ENCODE measurements at places on chromosomes 11 and 22. TPM values are rescaled to one million over a fixed set of nuclear protein-coding genes. Genes with fewer than 3 reads are reported as not detected.

The FGF19 gene
- not detected for total RNA-seq

GRCh38 chr11:96016978-96017502, 93.1 kb upstream of the MTMR2 start:
- no peak overlapping the region for H3K4me3 ChIP-seq
- no peaks in the 10 kb centered on the region for H3K36me3 ChIP-seq
- H3K27ac ChIP-seq = no peak overlapping the region
- H3K27me3 ChIP-seq = no peaks in the 10 kb centered on the region

GRCh38 chr11:35549787-35550186, 24.4 kb upstream of the PAMR1 start:
- no peaks in the 10 kb centered on the region for H3K27me3 ChIP-seq
- peak; percentile 89 for DNase-seq
- H3K27ac ChIP-seq = peak overlapping the region; percentile 44
- H3K4me3 ChIP-seq = no peak overlapping the region
- H3K36me3 ChIP-seq = no peaks in the 10 kb centered on the region
- peaks cover 31% of the 10 kb centered on the region for H3K4me1 ChIP-seq

The MS4A4E gene
- not detected for total RNA-seq

The LMO2 gene
- total RNA-seq = 0.23 TPM

The ASPHD2 gene
- total RNA-seq = 2.1 TPM

- H3K4me3 ChIP-seq = no peak overlapping the region
- no peak overlapping the region for H3K27ac ChIP-seq
- DNase-seq = no peak
These were observed 1.6 kb upstream of the BRSK2 start for GRCh38 chr11:1387961-1388762.

DNA sequence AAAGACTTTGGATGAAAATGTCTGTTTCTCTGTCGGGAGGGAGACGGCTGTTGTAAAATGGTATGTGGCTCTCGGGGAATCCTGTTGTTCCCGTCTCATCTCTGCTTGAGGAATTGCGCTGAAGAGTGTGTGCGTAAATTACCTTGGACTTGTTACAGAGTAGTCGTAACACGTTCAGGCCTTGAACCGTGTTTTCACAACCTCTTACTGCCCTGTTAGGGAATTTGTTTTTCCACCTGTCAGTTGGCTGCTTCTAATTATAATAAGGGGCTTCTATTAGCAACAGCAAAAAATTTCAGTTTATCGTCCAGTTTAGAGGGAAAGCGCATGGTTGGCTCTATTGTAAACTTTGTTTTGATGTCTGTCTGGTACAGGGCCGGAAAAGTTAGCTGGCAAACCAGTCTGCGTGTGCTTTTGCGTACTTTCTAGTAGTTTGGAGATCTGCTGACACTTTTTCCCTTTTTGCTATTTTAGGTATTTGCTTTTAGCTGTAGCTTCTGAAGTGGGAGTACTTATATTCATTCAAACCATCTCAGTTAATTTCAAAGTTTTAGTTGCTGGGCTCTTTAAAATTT, 1.5 kb downstream of the HIPK3 start:
- H3K27me3 ChIP-seq = no peaks in the 10 kb centered on the region
- H3K4me3 ChIP-seq = peak overlapping the region; percentile 84
- no peaks in the 10 kb centered on the region for H3K36me3 ChIP-seq
- peaks cover 18% of the 10 kb centered on the region for H3K4me1 ChIP-seq
- peak; percentile 38 for DNase-seq

The DENND6B gene
- 1.7 TPM for total RNA-seq

- peaks cover 34% of the 10 kb centered on the region for H3K27me3 ChIP-seq
- H3K36me3 ChIP-seq = no peaks in the 10 kb centered on the region
- no peak overlapping the region for H3K4me3 ChIP-seq
- H3K4me1 ChIP-seq = no peaks in the 10 kb centered on the region
- H3K27ac ChIP-seq = no peak overlapping the region
These were observed 40.7 kb upstream of the TTC12 start for GRCh38 chr11:113273720-113274119.

- H3K27me3 ChIP-seq = peaks cover 61% of the 10 kb centered on the region
- H3K4me3 ChIP-seq = peak overlapping the region; percentile 57
- no peak overlapping the region for H3K27ac ChIP-seq
- DNase-seq = peak; percentile 21
- no peaks in the 10 kb centered on the region for H3K36me3 ChIP-seq
- peaks cover 17% of the 10 kb centered on the region for H3K4me1 ChIP-seq
These were observed 650 bp downstream of the GUCY1A2 start for GRCh38 chr11:107017433-107018218.

GRCh38 chr22:26210334-26210733, 41.1 kb downstream of the SEZ6L start:
- no peaks in the 10 kb centered on the region for H3K36me3 ChIP-seq
- no peak for DNase-seq
- H3K4me3 ChIP-seq = no peak overlapping the region
- H3K27me3 ChIP-seq = peaks cover 5% of the 10 kb centered on the region
- no peaks in the 10 kb centered on the region for H3K4me1 ChIP-seq

DNA sequence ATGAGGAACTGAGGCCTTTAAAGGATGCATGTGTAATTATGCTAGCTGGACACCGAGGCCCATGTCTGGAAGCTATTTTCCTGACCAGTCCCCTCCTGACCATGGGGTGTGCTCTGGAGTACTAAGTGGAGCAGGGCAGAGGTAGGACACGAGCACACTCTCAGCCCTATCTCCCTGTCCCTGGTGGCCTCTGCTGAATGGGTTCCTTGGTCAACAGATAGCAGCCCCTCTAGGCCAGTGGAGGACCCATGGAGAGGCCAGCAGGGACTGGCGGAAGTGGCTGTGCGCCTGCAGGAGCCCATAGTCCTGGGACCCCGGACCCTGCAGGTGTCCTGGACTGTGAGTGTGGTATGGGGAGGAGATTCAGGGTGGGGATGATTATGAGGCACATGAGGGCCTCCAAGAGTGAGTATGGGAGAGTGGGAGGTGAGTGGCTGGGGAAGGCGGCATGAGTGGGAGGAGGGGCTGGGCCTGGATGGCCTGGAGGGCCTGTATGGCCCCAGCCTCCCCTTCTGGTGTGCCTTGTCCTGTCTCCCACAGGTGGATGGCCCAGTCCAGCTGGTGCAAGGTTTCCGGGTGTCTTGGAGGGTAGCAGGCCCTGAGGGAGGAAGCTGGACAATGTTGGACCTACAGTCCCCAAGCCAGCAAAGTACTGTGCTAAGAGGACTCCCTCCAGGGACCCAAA, 9.5 kb downstream of the ROBO3 start:
- H3K27ac ChIP-seq = no peak overlapping the region
- no peaks in the 10 kb centered on the region for H3K36me3 ChIP-seq
- H3K4me1 ChIP-seq = peaks cover 12% of the 10 kb centered on the region
- H3K27me3 ChIP-seq = no peaks in the 10 kb centered on the region

- peak overlapping the region; percentile 0 for H3K4me3 ChIP-seq
- no peaks in the 10 kb centered on the region for H3K27me3 ChIP-seq
- H3K36me3 ChIP-seq = no peaks in the 10 kb centered on the region
These were observed 199.3 kb downstream of the PGR start for GRCh38 chr11:100930185-100930778.

DNA sequence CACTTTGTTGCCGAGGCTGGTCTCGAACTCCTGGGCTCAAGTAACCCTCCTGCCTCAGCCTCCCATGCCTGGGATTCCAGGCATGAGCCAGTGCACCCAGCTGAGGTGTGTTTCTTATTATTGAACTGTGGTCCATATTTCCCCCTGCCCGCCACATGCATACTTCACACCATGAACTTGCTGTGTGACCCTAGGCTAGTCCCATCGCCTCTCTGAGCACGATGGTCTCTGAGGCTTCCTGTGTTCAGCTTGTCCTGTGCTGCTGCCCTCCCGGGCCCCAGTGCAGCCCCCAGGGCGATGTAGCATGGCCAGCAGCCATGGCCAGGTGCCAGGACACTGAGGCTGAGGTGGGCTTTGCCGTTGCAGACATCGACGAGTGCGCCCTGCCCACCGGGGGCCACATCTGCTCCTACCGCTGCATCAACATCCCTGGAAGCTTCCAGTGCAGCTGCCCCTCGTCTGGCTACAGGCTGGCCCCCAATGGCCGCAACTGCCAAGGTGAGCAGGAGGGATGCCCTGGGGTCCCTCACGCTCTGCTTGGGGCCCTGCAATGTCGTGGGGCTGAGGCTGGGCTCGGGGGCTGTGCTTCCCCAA, 45.7 kb downstream of the FBLN1 start:
- H3K36me3 ChIP-seq = no peaks in the 10 kb centered on the region
- no peak for DNase-seq
- H3K27me3 ChIP-seq = no peaks in the 10 kb centered on the region
- H3K4me1 ChIP-seq = peaks cover 21% of the 10 kb centered on the region

All from PC-3 (cell line).